ENCODE measurements at places on chromosomes 3 and 15.

- DNase-seq = no peak
Measured at GRCh38 chr3:138768946-138769345, 65.8 kb downstream of the PIK3CB start.

DNA sequence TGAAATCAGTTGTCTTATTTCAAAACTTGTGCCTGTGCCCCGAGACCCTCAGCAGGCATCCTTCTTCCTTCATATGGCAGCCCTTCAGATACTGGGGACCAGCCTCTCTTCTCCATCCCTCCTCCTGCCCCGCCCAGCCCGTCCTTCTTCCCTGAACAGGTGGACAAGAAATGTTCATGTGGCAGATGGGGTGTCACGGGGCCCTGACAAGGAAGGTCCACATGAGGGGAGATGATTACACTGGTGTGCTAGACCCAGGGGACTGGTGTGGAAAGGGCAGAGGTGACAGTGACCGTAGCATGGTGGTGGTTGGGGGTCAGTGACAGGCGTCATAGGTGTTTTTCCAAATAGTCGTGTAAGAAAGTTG lies 150.9 kb downstream of the CHDH start:
- DNase-seq = no peak

- DNase-seq = no peak
Measured at GRCh38 chr15:99895189-99895955, 162.1 kb upstream of the LYSMD4 start.

DNA sequence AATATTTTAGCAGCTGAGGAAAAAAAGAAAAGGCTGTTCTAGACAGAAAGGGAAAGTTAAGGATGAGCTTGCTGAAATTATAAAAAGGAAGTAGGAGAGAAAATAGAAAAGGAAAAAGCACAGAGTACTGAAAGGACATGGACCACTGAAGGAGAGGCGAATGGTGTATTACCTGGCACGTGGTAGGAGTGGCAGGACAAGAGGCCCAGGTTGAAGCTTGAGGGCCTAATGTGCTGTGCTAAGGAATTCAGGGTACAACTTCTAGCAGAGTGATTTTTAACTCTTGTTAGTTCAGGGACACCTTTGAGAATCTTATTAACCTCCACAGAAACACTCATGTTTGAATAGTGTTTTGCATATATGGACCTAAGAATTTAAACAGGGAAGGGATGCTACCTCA lies 60.0 kb upstream of the CRTC3 start:
- no peak for DNase-seq

DNA sequence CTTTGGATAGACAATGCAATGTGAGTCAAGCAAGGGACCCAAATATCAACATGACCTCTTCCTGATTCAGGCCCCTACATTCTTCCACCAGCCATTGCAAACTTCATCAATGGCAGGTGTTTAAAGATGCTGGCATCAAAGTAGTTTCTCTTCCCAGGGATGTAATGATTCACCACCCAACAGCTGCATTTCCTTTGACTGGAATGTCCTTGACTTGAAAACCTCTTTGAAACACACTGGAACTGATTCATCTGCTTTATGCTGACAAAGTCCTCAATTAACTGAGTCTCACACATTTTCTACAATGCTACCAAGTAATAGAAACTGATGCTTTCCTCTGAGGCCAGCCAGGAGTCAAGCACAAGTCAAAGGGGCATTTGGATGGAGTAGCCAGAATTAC lies 385.5 kb downstream of the GBE1 start:
- DNase-seq = no peak

DNA sequence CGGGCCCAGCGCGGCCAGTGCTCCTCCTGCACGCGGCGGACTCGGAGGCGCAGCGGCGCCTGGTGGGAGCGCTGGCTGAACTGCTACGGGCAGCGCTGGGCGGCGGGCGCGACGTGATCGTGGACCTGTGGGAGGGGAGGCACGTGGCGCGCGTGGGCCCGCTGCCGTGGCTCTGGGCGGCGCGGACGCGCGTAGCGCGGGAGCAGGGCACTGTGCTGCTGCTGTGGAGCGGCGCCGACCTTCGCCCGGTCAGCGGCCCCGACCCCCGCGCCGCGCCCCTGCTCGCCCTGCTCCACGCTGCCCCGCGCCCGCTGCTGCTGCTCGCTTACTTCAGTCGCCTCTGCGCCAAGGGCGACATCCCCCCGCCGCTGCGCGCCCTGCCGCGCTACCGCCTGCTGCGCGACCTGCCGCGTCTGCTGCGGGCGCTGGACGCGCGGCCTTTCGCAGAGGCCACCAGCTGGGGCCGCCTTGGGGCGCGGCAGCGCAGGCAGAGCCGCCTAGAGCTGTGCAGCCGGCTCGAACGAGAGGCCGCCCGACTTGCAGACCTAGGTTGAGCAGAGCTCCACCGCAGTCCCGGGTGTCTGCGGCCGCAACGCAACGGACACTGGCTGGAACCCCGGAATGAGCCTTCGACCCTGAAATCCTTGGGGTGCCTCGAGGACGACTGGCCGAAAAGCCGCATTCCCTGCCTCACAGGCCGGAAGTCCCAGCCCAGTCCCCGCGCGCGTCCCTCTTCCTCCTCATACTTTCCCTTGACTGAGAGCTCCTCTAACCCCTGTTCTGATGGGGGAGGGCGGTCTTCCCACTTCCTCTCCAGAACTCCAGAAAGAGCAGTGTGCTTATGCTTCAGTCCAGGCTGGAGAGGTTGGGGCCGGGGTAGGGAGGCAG lies 1.4 kb upstream of the IL17RC start:
- DNase-seq = peak; percentile 75

- no peak for DNase-seq
Measured at GRCh38 chr15:74046275-74046674, 36.1 kb downstream of the GOLGA6A start.

- no peak for DNase-seq
Measured at GRCh38 chr3:72658466-72659100, 189.7 kb downstream of the SHQ1 start.

GRCh38 chr15:34262362-34262761 lies 37.5 kb downstream of the EMC4 start:
- no peak for DNase-seq

DNA sequence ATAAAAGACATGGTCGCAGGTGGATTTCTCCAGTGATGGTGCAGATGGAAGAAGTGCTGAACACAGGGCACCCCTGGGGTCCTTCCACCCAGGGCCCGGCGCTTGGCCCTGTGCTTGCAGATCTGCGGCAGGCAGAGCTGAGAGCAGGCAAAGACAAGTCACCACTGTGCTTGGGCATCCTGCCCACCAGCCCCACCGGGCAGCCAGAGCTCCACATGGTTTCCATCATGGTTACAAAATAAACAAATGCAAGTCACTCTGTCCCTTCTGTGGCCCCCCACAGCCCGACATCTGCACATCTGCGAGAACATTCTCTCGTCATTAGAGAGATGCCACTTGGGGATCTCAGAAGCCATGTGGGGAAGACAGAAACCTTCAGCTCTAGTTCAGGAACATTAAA lies 37.6 kb upstream of the SFMBT1 start:
- no peak for DNase-seq

- DNase-seq = no peak
Measured at GRCh38 chr3:194705227-194705626, 19.5 kb downstream of the FAM43A start.

- no peak for DNase-seq
Measured at GRCh38 chr3:53643757-53644156, 149.3 kb downstream of the CACNA1D start.

DNA sequence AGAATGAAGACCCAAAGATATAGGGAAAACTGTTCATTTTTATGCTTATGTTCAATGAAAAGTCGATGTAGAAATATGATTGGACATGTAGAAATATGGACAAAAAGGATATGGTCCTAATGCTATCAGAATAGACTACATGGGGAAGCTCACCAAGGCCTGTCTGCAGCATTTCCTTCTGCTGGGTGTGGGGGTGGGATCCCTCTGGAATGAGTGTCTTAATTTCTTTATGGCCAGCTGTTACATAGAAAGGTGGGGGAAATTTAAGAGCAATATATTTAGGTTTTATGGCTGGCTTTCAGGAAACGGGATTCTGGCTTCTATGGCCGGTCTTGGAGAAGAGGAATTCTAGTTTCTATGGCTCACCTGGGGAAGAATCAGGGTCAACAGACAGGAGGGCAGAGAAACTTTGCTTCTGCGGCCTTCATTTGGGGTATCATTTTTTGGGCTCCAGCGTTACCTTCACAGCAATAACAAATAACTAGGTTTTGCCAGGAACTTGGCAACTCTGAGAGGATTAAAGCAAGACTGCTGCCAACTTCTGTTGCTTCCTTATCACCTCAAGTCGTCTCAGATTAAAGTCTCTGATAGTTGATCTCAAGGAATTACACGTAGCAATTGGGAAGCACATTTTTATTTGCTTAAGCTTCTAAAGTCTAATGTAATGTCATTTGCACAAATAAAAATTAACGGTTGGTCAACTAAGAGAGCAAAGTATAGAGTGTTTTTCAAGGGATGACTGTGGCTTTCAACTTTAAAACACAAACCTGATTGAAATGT lies 57.0 kb upstream of the GATM start:
- no peak for DNase-seq

- no peak for DNase-seq
Measured at GRCh38 chr15:88513195-88513594, 33.3 kb downstream of the DET1 start.

- DNase-seq = no peak
Measured at GRCh38 chr3:134394380-134394779, 20.1 kb upstream of the AMOTL2 start.

- DNase-seq = no peak
Measured at GRCh38 chr15:74621546-74621920, 5.9 kb downstream of the CLK3 start.

DNA sequence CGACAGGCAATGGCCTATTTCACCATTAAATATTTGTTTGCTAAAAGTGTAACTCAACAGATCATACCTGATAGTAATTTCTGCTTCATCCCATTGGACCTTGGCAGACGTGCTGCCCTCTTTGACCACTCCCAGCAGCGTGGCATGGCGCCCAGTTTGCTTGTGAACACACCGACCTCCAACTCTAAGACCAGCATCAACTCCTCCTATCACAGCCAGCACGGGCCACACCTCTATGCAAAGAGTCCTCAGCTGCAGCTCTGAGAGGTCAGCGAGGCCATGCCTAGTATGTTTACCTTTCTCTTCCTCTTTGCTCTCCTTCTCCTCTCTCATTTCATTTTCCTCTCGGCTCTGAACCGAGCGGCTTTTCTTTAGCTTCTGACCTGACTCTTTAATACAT lies 80.6 kb downstream of the FBXL22 start:
- no peak for DNase-seq

- no peak for DNase-seq
Measured at GRCh38 chr15:27545494-27546255, 553.4 kb downstream of the OCA2 start.

All from suppressor macrophage treated with lipopolysaccharide for 4 hours (primary cell).